RWPE2 (cell line): ENCODE measurements at places on chromosomes 12 and 14.

DNA sequence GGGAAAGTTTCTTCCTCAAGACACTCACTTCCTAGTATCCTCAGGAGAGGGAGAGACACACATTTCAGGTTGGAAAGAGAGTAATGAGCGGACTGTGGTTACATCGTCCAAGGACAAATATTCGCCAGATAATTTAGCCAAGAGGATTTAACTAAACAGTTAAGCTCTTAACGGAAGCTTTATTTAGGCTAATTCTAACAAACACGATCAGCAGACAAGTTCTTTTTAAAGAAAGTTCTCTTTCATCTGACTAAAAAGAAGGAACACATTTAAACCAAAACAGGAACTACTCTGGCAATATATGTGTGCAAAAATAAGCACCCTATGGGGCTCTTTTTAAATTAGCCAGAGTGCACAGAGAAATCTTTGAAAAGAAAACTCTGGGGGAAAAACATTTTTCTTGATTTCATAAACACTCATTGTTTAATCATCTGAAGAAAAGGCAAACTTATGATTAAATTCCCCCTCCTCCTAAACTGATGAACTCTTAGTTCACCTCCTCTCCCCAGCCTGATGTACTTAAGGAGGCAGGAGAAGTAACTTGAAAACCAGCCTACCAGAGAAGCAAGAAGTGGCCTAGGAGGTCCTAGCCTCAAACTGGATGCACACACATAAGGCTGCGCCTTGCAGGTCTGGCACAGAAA, 13.3 kb upstream of the BTG1 start:
- DNase-seq: no peak

- DNase-seq: no peak
These were observed 77.1 kb downstream of the STXBP6 start for GRCh38 chr14:24972844-24973243.

- no peak for DNase-seq
These were observed 61.1 kb upstream of the DLK1 start for GRCh38 chr14:100665511-100666032.

- DNase-seq: no peak
These were observed 15.4 kb downstream of the ACTR10 start for GRCh38 chr14:58215191-58215914.

- DNase-seq: peak; percentile 83
These were observed 1.1 kb downstream of the YY1 start for GRCh38 chr14:100239840-100240667.

DNA sequence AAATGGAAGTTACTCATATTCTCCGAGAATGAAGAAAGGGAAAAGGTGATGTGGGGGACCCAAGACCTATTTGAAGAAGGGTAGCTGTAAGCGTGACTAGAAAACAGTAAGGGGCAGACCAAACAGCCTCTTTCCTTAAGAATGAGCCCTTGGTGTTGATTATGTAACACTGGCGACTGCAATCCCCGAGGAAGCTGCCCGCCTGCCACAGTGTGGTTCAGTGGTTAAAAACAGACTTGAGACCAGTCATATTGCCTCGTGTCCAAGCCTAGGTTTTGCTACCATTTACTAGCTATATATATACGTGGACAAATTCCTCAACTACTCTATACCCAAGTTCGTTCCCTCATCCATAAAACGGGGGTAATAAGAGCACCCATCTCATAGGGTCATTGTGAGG, 49.1 kb downstream of the SSPN start:
- DNase-seq: no peak

- DNase-seq: no peak
These were observed 2.6 kb downstream of the MLXIP start for GRCh38 chr12:122081083-122081696.

GRCh38 chr14:55593698-55594097, 13.7 kb downstream of the KTN1 start:
- no peak for DNase-seq

DNA sequence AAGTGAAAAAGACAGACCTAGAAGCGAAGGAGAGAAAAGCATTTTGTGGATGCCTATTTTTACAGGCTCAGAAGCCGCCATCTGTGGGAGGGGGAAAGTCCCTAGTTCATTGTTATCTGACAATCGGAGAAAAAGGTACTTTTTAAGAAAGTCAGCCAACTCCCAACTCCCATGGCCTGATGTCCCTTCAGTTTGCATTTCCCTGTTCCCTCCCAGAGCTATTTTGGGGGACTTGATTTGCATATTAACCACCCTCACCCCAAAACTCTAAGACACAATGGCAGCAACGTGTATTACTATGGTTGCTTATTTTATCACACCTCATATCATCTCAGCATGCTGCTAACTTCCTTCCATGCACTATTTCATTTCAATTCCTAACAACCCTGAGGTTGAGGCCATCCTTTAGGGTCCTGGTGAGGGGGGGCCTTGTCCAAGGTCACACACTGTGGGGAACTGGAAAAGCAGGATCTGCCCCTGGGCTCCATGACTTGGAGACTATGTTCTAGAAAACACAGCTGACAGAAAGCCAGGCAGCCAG, 18.7 kb downstream of the HVCN1 start:
- no peak for DNase-seq

DNA sequence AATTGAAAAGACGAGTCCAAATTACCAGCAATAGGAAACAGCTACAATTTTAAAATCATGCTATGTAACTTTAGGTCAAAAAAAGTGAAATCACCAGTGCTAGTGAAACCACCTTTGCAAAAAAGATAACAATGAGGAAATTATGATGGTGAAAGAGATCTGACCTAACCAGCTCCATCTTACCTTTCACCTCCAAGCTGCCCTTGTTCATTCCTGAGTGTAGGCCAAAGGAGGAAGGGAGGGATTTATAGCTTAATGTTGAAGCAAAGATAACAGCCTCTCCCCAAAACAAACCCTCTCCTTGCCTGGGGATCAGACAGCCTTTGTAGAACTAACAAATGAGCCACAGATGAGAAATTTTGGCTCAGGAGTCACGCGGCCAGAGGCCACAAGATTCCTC, 83.2 kb upstream of the EIF5 start:
- DNase-seq: no peak

- DNase-seq: no peak
These were observed 31.4 kb downstream of the SSPN start for GRCh38 chr12:26226629-26227360.

DNA sequence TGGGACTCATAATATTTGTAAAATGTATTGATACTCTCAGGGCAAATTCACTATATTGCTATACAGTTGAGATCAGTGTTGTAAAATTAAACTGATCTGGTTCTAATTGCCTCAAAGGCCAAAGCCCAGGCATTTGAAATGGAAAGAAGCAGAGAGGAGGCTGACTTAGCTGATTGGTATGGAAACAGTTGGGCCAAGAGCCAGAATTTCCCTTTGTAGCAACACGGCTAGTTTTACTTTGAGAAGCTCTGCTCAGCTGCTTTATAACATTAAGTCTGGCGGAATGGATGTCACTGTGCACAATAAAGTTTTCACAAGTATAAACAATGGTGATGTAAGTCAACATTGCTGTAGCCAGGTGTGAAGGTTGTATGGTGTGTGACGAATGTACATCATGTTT, 186.4 kb downstream of the MSRB3 start:
- no peak for DNase-seq

DNA sequence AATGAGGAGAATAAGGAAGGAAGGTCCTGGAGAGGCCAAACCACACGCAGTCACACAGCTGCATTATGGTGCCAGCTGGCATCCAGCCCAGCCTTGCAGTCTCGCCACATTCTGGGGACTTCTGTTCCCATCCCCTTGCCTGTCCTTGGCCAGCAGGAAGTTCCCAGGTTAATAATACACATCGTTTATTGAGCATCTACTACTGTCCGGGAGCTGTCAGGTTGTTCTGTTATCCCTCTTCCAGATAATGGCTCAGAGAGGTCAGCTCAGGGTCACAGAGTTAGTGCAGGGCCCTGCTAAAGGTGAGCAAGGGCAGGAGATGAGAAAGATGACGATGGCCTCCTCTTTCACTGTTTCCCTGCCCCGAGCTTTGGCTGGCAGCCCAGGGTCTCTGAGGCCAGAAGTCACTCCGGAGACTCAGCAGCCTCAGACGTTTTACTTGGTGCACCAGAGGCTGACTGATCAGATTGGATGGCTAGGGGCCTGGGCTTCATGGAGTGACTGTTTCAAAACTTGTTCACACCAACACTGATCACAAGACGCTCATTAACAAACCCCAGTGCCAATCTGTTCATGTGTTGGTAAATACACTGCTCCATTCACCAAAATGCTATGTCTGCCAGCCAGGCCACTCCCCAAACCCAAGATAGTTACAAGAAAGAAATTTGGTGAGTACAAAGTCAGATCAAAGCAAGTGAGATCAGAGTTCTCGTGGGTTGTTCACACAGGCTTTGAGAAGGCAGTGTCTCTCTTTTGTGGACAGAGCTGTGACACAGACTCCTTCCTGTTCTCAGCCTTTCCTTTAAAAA, 79.2 kb downstream of the B4GALNT3 start:
- DNase-seq: no peak

GRCh38 chr12:8742501-8742900, 44.7 kb downstream of the RIMKLB start:
- DNase-seq: no peak

DNA sequence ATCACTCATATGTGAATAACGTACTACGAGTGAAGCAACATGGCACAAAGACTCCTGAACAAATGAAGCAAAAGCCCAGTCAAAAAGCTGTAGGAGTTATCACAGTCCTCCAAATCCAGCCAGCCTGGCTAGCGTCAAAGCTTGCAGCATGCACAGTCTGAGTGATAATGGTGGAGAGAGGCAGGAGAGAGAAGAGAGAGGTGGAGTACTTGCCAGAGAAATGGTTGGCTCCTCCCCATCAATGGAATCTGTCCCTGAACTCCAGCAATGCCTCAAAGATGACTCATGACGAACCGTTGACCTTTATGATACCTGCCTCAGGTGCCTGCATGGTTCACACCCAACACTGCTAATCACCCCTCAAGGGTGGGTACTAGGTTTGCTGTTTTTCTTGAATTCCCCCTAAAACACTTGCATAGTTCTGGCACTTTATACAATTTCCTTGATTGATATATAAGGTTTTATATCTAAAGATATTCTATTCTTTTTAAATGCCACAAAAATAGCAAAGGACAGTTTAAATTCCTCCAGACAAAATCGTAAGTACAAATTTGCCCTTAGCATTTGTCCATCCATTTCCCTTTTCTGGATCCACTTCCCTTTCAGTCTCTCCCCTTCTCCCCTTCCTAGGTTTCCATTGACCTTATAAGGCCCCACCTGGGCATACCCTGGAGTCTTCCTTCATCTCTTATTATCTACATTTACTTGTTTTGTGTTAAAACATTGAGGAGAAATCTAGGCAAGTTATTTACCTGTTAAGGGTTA, 10.2 kb downstream of the ARHGDIB start:
- DNase-seq: no peak

DNA sequence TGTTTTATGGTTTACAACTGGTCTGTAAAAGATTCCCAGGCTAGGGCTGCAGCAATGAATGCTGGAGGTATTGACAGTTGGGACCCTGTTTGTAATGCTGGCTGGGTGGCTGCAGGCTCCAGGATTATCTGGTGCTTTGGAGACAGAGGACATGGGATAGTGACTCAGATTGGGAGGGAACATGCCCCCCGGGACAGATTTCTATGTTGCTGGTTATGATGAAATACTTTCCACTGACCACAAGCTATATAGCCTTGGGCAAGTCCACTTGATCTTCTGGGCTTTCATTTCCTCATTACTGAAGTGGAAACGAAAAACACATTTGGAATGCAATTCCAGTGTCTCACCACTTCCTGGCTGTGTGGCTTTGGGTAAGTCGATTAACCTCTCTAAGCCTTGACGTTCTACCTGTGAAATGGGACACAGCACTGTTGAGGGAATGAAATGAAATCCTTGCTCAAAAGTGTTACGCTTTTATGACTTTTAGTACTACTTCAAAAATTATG, 6.3 kb upstream of the TPCN1 start:
- no peak for DNase-seq

GRCh38 chr12:89701606-89702206, 6.9 kb downstream of the ATP2B1 start:
- DNase-seq: no peak

DNA sequence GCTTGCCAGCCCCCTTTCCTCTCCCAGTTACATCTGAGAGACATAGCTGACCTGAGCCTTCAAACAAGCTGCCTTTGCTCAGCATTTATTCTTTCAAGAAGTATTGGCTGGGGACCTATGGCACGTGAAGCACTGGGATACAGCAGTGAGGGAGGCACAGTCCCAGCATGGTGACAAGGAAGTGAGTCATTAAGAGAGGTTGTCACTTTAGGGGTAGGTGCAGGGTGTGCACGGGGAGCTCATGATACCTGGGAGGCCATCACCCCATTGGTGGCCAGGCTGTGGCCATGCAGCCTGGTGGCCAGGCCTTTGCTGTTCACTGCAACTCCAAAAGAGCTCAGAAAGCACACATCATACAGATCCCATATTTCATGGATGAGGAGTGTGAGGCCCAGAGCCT, 5.7 kb upstream of the KRT75 start:
- DNase-seq: no peak

GRCh38 chr12:43501703-43502102, 50.3 kb downstream of the ADAMTS20 start:
- no peak for DNase-seq

- DNase-seq: no peak
These were observed 547.9 kb downstream of the DIO2 start for GRCh38 chr14:79663453-79663852.

GRCh38 chr12:45726603-45727300, 2.8 kb upstream of the ARID2 start:
- peak; percentile 62 for DNase-seq

DNA sequence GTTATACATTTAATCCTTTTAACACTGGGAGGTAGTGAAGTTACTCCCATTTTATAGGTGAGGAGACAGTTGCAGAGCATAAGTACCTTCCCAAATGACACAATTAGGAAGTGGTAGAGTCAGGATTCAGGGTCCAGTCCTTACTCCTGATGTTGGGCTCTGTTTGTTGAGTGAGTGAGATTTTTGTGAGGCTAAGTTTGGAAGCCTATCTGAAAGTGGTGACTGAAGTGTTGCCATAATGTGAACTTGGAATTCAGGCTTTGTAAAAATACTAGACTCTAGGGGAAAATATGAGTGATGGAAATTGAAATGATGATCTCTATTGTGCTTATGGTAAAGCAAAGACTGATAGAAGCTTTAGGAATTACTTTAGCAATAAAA, 2.2 kb downstream of the NUDT4 start:
- DNase-seq: no peak

DNA sequence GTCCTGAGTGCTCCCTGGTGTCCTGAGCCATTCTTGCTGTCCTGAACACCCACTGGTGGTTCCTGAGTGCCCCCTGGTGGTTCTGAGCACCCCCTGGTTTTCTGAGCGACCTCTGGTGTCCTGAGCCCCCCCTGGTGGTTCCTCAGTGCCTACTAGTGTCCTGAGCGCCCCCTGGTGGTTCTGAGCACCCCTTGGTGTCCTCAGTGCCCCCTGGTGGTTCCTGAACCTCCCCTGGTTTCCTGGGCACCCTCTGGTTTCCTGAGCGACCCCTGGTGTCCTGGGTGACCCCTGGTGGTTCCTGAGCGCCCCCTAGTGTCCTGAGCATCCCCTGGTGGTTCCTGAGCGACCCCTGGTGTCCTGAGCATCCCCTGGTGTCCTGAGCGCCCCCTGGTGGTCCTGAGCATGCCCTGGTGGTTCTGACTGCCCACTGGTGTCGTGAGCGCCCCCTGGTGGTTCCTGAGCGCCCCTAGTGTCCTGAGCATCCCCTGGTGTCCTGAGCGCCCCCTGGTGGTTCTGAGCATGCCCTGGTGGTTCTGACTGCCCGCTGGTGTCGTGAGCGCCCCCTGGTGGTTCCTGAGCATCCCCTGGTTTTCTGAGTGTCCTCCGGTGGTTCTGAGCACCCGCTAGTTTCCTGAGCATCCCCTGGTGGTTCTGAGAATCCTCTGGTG, 473.1 kb downstream of the TMEM121 start:
- DNase-seq: no peak
